Adrenal gland (tissue), 19 donors: ENCODE measurements at places on chromosomes 2 and 18. TPM values are rescaled to one million over a fixed set of nuclear protein-coding genes. Genes with fewer than 3 reads are reported as not detected.

DNA sequence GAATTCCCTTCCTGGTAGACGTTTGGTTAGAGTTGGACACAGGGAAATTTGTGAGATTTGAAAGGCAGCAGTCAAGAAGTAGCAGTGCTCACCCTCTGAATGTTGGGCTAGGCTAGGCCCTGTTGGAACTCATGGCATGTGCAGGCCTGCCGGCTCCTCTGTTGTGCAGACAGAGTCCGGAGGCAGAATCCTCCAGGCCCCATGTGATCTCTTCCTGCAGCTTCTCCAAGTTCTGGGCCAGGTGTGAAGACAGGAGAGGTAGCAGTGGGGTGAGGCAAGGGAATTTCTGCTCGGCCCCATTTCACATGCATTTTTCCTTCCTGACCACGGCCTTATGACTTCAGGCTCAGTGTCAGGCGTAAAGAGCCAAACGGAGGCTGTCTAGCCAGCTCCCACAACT, 36.9 kb upstream of the RAB31 start:
- DNase-seq = no peak

DNA sequence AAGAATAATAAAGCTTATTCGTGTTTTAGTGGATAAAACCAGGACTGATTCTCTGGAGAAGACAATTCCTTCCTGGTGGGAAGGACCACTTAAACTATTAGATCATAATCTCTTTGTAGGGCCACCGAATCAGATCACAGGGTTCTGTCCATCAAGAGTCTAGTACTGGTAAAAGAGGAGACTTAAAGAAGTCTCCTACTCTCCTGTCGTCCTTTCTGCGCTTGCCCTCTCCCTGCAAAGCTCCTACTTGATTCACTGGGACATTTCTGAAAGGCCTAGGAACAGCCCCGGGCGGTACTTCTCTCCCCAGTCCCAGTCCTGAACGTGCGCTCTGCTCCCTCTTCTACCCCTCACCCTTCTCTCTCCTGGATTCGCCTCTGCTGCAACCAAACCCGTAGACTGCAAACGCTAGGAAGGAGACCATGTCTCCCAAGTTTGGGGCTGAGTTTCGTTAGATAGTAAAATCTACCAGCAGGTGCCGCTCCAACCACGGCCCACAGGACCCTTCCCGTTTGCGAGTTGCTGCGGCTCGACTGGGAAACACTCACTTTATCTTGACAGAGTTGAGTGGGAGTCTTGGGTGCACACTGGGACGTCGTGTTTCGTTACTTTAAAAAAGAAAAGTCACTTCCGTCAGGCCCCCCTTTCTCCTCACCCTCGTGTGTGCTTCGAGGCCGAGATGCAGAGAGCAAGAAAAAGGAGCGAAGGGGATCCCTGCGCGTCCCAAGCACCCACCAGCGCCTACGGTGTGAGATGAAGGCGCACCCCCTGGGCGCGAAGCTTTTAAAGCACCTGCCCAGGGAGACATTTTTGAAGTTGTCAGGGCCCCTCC, 923 bp downstream of the FIGLA start:
- DNase-seq = peak; percentile 66

DNA sequence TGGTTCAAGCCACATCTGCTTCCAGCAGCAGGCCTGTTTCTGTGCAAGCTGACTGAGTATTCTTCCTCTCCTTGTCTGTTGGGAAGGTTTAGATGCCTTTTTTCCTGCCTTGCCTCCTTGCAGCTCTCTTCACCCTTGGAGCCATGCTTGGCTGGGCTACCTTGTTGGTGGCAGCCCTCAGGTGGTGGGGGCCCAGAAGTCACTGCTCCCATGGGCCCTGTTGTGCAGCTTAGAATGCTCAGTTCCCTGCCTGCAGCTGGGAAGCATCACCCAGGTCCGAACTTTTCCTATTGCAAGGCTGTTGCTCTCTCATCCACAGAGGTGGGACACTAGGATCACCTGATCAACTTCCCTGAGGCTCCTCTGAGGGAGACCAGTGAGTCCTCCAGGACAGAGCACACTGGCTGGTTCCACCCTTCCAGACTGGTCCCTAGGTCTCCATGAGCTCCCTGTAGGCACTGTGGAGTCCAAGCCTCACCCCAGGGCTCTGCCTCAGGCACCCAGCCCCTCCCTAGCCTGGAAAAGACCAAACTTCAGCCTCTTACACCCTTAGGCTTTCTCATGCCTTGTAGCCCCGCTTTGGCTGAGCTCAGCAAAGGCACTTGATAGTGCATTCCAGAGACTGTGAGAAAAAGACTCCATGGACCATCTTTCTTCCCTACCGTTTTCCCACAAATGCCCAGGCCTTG, 219.3 kb upstream of the SH3BP4 start:
- no peak for DNase-seq

DNA sequence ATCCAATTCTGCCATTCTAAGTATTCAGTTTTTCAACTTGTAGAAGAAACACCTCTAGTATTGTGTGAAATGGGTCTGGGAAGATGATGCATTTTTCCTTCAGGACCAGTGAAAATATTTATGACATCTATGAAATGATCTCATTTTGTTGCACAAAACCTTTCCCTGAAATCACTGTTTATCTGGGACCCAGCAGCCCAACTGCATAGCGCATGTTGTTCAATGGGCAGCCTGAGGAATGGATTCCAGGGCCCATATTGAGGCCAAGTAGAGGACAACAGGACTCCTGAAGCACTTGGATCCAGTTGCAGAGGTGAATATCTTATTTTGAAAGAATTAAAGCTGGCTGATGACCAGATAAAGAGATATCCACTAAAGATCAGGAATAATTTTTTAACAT, 7.3 kb downstream of the RBMS1 start:
- DNase-seq = no peak

DNA sequence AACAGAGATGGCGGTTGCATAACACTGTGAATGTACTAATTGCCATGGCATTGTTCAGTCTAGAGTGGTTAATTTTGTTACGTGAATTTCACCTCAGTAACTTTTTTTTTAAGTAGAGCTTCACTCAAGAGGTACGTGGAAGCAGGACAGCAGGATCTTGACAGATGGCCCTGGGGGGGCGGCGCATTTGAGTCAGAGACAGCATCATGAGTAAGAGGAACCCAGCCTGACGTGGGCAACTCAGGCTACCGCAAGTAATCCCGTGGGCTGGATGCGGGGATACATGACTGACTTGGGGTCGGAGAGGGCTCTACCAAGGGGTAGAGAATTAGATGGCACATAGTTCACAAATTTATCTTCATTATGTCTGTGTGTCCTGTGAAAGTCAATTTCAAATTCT, 38.1 kb upstream of the DAPL1 start:
- DNase-seq = no peak

GRCh38 chr2:9764153-9764778, 79.0 kb upstream of the TAF1B start:
- DNase-seq = no peak

Gene TCF7L1
- 4.8 TPM for total RNA-seq

Gene CD8B2
- not detected for total RNA-seq

Gene UGT1A8
- total RNA-seq = not detected

GRCh38 chr18:24417480-24417879, 9.0 kb upstream of the IMPACT start:
- no peak for DNase-seq

Gene MTERF4
- total RNA-seq = 39.0 TPM

- no peak for DNase-seq
These were observed 868.7 kb downstream of the BCL11A start for GRCh38 chr2:59684771-59685166.

GRCh38 chr2:128317181-128317898, 1.3 kb downstream of the HS6ST1 start:
- peak; percentile 33 for DNase-seq

DNA sequence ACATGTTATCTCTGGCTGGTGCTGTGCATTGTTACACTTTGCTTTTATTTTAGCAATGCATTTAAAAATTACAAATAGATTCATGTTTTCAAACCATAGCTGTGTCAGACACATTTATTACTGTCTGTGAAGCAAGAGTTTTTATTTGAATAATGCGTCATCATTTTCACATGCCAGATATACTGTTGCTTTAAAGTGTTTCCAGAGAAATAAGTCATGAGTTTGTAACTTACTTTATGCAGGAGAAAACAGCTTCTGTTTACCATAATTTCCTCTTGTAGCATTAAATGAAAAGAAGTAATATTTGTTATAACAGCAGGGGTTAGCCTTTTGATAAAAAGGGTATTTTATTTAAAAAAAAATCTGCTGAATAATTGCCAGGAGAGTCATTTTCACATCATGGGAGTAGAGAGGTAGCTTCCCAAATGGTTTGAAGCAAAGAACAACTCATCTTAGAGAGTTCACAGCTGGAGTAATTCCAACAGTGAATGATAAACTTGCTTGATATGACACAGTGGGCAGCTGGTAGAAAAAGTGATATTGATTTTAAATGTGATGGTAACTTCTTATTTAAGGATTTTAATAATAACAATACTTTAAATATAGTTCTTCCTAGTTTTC, 1274.5 kb upstream of the CRIM1 start:
- no peak for DNase-seq

- DNase-seq = no peak
These were observed 23.5 kb upstream of the RHOB start for GRCh38 chr2:20423359-20423758.

- no peak for DNase-seq
These were observed 24.0 kb upstream of the TEX261 start for GRCh38 chr2:71018625-71019024.

DNA sequence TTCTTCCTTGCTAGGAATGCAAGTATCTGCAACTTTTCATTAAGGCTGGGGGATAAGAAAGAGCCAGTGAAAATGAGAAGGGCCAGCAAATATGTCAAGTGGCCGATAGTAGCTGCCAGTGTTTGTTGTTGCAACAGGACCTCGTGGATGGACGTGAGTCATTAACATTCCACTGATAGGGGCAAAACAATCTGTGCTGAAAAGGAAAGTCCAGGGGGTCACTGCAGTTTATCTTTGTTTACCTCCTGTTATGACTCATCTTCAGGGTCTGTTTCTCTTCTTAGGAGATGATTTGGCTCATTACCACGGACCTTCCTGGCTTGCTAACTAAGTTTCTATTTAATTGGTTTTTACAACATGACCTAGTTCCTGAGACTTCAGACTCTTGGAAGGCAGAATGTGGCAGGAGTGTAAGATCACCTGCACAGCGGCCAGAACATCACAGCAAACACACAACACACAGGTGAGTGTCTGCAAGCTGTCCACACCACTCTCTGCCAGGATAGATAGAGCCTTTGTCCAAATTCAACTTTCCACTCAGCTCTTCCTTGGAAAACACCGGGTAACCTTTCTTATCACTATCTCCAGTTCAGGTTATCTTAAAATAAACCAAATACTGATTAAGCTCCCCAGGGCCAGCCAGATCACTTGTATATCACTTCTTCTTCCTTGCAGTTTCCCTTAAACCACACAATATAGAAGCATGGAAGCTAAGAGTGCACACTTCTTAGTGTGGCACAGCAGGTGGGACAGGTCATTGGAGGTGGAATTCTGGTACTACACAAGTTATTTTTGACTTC, 157.5 kb upstream of the LMAN1 start:
- DNase-seq = peak; percentile 84

Gene SERPINB13
- not detected for total RNA-seq

GRCh38 chr2:167292430-167293171, 404.3 kb downstream of the XIRP2 start:
- peak; percentile 86 for DNase-seq

Gene SOCS6
- 24.0 TPM for total RNA-seq

DNA sequence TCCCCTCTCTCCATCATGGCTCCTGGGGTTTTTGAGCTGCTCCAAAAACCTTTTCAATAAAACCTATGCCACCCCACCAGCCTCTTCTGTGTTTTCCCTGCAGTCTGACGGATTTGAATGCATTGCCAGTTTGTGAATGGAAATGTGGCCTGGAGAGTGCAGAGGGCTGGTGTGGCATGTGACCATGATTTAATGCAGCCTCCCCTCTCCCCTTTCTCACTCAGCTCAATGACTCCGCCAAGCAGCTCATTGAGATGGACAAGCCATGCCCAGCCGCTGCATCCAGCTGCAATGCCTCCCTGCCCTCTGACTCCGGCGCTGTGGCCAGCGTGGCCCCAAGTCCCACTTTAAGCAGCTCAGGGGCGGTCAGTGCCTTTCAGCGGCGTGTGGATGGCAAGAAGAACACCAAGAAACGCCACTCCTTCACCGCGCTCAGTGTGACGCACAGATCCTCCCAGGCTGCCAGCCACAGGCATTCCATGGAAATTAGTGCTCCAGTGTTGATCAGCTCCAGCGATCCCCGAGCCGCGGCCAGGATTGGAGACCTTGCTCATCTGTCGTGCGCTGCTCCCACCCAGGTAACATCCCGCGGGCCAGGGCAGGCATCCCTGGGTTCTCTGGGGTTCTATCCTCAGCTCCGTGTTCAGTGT, 215.3 kb downstream of the SEPTIN10 start:
- DNase-seq = no peak

DNA sequence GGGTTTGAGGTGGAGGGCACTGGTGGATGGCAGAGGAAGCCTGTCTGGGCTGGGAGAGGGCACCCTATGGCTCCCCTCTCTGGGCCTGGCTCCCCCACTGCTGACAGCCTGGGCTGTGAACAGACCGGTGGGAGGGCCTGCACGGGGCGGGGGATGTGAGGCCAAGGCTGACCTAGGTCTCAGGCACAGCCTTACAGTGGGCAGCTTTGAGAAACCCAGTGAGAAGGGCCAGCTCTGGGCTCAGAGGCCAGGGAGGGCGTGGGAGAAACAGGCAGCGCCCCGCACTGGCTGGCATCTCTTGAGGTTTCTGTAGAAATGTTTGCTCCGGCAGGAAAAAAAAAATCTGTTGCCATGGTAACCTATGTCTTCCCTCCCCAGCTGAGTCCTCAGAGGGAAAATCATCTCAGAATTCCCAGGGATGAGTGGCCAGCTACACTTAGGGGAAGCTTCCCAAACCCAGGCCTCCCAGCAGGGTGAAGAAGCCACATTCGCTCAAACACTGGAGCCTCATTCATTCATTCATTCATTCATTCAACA, 71.7 kb upstream of the TAF1B start:
- no peak for DNase-seq

Gene SP9
- total RNA-seq = not detected

Gene CRYGC
- total RNA-seq = not detected

GRCh38 chr2:28108143-28108542, 217.6 kb downstream of the BABAM2 start:
- no peak for DNase-seq

- DNase-seq = no peak
These were observed 17.3 kb upstream of the RNF152 start for GRCh38 chr18:61910101-61910500.

Gene COL5A2
- 15.7 TPM for total RNA-seq

- DNase-seq = no peak
These were observed 17.9 kb downstream of the REV1 start for GRCh38 chr2:99471654-99472599.

- DNase-seq = no peak
These were observed 44.4 kb upstream of the MBP start for GRCh38 chr18:77177009-77177408.

Gene BOLL
- not detected for total RNA-seq
